ENCODE measurements at places on chromosomes 1 and 21.

DNA sequence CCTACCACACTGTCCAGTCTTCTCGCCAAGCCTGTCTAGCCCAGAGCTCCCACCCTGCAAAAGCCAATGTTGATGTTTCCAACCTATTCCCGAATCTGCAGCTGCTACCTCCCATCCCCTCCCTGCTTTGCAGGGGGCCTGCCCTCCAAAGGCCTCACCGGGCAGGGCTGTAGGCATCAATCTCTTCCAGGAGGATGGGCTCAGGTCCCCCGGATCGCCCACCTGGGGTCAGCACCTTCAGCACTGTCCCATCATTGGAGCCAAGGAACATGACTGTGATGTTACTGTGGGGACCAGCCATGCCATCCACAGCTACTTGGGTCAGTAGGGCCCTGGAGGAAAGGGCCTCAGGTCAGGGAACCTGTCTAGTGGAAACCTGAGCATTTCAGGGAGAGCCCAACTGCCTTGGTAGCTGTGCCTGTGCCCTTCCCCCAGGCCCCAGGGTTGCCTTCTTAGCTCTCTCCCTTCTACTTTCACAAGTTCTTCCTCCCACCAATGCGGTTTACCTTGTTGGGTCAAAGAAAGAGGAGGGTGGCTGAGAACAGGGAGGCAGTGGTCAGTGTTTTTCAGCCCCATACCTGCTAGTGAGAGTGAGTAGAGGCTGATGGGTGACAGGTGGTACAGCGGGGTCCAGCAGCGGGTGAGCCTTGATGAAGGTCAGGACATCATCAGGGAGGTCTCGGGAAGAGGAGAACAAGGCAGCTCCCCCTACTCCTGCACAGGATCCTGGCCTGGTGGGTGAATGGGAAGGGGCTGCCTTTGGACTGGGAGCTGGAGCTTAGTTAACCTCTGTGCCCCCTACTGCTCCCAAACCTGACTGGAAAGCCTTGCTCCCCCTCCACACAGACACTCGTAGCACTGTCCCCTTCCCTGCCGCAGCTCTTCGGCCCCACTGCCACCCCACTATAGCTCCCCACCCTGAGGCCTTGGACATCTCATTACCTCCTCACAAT, 10.7 kb downstream of the SEMA6C start:
- DNase-seq, result no peak

- no peak for DNase-seq
These were observed 22.1 kb downstream of the ADAM30 start for GRCh38 chr1:119874186-119874585.

DNA sequence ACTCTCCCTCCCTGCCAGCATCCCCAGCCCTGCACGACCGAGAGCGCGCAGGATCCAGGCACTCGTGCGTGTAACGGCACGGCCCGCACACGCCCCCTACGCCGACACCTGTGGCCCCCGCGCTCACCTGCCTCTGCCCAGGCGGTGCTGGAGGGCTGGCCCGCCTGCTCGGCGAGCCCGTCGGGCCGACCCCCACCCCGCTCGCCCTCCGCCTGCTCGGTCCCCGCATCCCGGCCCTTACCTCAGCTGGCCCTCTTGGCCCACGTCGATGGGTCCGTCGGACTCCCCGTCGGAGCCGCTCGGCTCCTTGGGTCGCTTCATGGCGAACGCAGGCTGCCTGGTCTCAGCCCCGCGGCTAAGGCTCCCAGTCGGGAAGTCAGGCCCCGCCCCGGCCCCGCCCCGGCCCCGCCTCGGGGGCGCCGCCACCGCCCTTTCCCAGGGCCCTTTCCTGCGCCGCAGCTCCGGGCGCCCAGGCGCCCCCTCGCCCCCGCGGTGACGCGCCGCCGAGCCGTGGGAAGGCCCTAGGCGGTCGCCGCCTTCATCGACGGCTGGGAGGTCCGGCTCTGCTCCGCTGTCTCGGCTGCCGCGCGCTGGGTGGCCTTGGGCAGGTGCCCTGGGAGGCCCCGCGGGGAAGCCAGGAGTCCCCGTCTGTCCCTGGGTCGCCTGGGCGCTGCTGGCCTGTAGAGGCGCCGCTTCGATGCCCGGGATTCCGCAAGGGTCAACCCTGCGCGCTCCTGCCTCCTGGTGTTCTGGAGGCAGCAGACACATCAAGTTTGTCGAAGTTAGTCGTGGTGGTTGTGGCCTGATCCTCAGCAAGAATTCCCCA, at the start of gene HEYL:
Gene HEYL (minus strand): TSS at position 339 of the 826 bp plus-strand sequence. CDS start 18 bp downstream, at position 321.
- DNase-seq, result no peak

DNA sequence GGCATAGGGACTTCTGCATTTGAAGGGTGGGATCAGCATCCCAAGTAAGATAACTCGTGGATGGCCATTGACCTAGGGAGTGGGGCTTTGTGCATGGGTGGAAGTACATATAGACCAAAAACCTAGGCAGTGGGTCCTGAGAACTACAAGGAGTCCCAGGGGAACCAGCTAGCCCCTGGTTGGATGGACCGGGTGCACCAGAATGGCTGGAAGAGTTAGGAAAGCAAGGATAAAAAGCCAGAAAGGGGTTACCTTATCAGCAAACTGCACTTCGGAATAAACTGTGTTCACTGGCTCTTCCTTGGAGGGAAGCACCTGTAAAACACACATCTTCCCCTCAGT, 26.6 kb upstream of the SLAMF6 start:
- no peak for DNase-seq

DNA sequence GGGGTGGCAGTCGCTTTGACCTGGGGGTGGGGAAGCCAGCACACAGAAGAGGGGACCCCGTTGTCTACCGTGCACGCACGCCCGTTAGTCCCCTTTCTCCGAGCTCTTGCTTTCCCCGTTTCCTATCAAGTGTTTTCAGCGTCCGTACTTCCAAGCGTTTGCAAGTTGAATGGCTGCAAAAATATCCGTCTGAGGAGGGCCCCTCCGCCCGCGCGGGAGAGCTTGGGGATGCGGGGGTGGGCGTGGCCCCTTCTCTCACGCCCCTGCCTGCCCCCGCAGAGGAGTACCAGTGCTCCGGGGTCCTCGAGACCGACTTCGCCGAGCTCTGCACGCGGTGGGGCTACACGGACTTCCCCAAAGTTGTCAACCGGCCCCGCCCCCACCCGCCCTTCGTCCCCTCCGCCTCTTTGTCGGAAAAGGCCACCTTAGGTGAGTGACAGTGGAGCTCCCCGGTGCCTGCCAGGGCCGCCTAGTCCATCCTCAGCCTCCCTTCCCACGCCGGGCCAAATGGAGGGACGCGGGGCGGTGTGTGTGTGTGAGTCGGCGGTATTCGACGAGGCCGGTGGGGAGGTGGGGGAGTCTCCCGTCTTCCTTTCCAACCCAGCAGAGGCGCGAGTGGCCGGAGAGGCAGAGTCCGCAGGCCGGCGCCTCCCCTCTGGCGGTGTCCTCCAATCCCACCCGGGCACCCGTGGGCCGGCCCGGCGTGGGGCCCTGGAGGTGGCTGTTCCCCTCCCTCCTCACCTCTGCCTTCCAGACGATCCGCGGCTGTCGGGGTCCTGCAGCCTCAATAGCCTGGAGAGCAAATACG, 3.4 kb downstream of the LRRC71 start:
- no peak for DNase-seq

DNA sequence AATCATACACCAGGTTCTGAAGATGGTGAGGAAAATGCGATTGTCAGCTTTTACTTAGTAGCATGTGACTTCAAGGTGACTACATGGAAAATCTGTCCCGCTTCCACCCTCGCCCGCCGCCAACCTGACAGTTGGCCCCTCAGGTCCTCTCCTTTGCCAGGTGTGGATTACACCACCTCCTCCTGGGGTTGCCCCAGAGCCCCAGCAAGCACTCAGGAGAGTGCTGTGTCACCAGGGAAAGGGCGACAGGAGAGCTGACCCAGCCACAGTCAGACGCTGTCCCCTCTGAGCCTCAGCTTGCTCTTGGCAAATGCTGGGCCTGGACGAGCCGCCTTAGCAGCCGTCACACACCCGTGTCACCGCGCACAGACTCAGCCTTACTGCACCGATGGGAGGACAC, 17.9 kb downstream of the PTTG1IP start:
- DNase-seq, result no peak

DNA sequence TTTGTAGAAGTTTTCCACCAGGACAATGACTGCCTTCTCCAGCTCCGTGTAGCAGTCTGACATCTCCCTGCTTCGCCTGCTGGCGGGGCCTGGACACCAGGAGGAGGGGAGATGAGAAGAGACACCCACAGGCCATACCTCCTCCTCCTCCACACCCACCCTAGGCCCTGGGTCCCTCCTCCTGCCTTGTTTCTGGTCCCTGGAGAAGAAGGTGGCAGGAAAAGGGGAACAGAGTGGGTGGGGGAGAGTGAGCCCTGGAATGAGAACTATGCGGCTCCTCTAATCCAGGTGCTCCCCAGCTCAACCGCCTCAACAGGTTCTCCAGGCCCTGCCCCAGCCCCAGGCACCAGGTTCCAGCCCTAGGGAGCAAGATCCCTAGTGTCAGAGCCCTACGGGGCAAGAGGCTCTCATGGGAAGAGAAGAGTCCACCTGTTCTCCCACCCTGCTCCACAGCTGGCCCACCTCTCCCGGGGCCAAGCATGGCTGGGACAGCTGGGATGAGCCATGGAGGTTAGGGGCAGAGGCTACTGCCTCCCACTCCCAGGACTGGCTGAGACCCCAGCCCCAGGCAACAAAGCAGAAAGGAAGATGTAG, 4.8 kb downstream of the S100A16 start:
- no peak for DNase-seq
